ENCODE measurements at places on chromosomes 16 and 17.

GRCh38 chr16:87958632-87959031 is 7.4 kb downstream of the BANP start:
- DNase-seq = no peak

- DNase-seq = no peak
Measured at GRCh38 chr16:1280783-1281182, 24.9 kb downstream of the TPSD1 start.

GRCh38 chr17:68594552-68594951 is 6.6 kb downstream of the FAM20A start:
- no peak for DNase-seq

DNA sequence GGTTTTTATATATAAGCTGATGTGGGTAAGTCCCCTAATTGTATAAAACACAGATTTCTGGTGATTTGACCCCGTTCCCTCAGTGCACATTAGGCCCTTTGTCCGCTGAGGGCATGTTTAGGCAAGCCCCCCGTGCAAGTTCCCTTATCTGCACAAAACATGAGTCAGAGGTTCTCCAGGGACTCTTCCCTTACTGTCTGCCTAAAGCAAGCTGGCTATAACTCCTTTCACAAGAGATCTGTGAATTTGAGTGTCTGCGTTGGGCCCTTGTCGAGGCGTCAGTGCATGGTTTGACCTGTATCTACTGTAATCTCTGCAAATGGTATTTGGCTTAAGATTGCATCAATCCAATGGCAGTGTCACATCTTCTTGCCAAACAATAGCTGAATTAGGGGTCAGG is 712.8 kb downstream of the CDH8 start:
- no peak for DNase-seq

- DNase-seq = no peak
Measured at GRCh38 chr17:16924696-16925440, 47.0 kb downstream of the TNFRSF13B start.

DNA sequence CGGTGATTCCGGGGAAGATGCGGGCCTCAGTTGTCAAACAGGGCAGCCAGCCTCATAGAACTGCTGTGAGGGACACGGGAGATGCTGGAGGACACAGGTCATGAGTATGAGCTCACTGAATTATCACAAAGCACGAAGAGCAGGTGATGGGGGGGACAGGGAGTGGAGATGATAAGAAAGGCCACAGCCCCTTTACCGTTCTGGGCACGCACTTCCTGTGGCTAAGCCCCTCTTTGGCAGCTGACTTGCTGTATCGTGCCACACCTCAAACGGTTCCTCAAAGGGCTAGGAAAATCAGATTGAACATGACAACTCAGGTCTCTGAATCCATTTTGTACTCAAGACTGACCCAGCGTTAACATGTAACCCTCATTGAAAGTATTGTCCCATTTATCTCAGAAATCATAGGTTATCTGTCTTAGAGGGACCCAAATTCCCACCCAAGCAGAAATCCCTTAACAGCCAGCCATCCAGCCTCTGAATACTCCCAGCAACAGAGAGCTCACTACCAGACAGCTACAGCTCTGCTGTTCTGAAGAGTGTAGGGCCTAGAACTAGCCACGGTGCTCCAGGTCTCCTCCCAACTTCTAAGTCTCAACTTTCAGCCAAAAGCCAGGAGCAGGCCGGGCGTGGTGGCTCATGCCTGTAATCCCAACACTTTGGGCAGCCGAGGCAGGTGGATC is 5.0 kb upstream of the SRL start:
- no peak for DNase-seq

DNA sequence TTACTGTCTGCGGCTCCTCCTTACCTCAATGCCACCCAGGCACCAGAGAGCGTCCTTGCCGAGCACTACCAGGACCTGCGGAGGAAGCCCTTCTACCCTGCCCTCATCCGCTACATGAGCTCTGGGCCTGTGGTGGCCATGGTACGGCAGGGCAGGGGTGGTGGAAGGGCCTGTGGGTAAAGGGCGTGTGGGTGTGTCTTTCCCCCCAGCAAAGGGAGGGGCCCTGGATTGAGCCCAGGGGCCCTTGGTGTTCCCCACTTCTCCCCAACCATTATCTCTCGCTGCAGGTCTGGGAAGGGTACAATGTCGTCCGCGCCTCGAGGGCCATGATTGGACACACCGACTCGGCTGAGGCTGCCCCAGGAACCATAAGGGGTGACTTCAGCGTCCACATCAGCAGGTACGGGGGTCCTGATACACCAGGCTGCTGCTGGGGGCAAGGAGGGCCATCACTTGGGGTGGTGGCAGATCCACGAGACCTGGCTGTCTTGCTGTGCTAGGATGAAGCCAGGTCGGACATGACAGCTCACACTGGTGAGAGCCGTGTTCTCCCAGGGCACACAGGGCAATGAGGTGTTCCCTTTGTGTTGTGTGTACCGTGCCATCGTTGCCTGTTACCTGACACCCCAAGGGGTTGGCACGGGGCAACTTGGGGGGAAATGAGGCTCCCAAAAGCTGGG is 2.2 kb upstream of the DECR2 start:
- no peak for DNase-seq

DNA sequence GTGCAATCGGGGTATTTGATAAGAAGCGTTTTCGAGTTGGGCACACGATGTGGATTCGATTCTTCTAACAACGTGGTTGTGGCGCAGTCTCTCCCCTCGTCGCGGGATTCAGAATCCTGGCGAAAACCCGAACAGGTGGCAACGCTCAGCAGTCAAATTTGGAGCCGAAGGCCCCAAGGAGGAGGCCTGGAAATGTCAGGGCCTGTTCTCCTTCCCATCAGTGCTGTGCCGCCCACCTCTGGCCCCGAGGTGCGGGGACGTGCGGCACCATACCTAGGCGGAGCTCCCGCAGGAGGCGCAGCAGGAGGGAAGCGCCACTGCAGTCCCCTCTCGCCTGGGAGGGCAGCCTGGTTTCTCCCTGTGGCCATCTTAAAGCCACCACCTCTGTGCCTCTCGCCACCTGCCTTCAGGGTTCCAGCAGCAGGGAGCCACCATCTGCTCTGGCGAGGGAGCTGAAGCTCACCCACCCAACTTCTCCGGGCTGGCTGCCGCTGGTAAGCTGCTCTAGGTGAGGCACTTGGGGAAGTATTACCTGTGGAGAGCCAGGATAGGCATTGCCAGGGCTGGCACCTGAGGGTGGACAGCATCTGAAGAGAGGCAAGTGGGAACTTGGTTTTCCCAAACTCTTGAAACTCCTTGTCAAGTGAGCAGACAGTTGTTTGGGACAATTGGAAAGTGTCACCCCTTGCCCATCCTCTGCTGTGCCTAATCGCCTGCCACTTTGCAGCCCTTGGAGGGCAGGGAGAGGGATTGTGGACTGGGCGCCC is 2.6 kb upstream of the AATF start:
- no peak for DNase-seq
